NCI-H1048 (cell line): ENCODE measurements at places on chromosomes 3 and 15.

DNA sequence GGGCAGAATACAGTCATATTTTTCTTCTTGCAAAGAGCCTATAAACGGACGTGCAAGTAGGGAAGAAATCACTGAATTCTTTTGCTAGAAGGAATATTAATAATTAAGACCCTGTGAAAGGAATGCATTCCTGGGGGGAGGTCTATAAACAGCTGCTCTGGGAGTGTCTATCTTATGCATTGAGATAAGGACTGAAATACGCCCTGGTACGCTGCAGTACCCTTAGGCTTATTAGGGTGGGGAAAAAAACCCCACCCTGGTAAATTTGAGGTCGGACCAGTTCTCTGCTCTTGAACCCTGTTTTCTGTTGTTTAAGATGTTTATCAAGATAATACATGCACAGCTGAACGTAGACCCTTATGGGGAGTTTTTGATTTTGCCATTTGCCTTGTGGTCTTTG is 100.0 kb upstream of the KBTBD8 start:
- no peak for DNase-seq

DNA sequence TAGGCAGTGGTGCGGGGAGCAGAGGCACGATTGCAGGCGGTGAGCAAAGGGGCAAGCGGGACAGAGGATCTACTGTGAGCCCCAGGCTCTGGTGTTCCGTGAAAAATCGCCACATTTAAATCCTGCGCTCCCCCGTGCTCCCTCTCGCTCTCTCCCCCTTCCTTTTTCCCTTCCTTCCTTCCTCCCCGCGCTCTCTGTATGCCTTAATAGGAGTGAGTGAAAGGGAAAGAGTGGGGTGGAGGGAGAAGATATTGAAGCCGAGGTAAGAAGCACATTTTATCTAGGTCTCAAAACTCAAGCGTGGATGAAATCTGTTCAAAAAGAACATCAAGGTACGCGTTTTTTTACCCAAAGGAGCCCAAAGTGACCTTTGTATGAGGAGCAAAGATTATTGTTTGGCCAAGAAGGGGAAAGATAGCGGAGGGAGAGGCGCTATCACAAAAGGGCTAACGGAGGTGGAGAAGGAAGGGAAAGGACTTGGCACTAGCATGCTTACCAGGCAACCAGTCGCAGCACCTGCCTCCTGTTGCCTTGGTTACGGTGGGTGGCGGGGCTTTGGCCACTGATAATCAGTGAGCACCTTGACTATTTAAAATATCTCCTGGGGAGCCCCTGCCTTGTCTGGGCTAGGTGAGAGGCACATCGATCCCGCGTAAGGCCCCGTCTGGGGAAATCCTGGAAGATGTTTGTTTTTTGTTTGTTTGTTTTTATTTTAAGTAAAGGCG is 14.9 kb upstream of the AEN start:
- DNase-seq: no peak

GRCh38 chr3:27307566-27307965 is 61.6 kb downstream of the NEK10 start:
- no peak for DNase-seq

GRCh38 chr15:43185157-43186002 is at the start of gene CCNDBP1:
CCNDBP1 (plus strand) TSS chr15:43185403; CDS start chr15:43185499, 96 bp downstream.
- DNase-seq: peak; percentile 81

DNA sequence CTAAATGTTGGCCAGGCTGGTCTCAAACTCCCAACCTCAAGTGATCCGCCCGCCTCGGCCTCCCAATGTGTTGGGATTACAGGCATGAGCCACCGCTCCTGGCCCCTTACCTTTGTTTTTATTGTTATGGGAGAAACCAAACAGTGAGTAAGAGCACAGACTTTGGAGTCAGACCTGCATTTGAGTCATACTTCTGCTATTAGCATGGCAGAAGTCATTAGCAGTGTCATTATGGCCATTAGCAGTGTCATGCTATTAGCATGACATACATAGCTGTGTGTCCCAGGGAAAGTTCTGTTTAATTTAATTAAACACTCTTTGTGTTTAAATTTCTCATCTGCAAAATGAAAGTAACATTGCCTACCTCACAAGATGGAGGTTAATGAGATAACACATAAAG is 54.8 kb downstream of the SQOR start:
- DNase-seq: no peak

DNA sequence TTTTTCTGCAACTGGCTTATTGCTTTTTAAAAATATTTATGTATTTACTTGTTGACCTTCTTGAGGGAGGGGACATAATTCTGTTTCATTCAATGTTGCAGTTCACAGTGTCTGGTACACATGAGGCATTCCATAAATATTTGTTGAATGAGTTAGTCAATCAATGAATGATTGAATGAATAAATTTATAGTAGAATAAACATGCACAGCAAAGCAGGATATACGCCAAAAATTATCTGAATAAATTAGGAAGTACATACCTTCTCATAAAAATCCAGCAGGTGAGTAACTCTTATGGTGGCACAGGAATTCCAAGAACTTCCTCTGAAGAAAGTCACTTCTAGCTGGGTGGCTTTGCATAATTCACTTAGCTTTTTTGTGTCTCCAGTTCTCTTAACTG is 469.4 kb upstream of the ATP11B start:
- DNase-seq: no peak

DNA sequence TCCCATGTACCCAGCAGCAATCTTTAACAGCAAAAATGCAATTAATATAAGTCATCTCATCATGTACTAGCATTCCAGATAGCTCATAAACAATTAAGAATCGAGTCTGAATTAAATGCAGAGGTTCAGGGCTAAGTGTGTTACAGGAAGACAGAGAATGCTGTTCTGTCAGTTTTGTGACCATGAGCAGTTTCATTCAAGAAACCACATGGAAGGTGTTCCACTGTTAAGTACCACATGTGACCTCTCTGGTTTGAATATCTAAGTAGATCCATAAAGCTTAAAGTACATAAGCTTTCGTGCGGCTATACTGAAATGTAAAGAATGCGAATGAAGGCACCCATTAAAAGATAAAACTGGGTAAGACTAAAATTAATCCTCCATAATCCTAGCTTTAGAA is 272.3 kb downstream of the IL5RA start:
- no peak for DNase-seq

GRCh38 chr3:158455406-158455805 is 115.6 kb upstream of the MLF1 start:
- no peak for DNase-seq

DNA sequence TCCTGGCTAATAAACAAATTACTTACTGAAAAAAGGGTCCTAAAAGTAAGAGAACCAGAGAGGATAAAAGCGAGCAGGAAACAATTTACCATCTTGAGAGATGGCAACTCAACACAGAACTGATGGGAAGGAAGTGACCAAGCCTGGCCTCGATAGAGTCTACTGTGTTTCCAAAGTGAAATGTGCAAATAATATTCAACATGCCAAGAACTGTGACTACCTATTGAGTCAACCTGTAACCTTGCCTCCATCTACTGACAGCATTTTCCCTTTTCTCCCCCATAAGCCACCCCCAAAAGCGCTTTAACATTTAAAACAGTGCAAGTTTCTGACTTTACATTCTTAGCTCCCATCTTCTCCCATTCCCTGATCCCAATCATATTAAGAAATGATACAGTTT is 75.4 kb upstream of the PSMD6 start:
- no peak for DNase-seq

GRCh38 chr15:92044203-92044909 is 190.8 kb downstream of the SLCO3A1 start:
- DNase-seq: no peak

GRCh38 chr15:72820278-72820677 is 36.7 kb upstream of the ADPGK start:
- DNase-seq: no peak

GRCh38 chr3:118948146-118948545 is 86.5 kb downstream of the IGSF11 start:
- no peak for DNase-seq

- DNase-seq: peak; percentile 45
Observed at GRCh38 chr3:25046911-25047771, 380.9 kb upstream of the RARB start.

DNA sequence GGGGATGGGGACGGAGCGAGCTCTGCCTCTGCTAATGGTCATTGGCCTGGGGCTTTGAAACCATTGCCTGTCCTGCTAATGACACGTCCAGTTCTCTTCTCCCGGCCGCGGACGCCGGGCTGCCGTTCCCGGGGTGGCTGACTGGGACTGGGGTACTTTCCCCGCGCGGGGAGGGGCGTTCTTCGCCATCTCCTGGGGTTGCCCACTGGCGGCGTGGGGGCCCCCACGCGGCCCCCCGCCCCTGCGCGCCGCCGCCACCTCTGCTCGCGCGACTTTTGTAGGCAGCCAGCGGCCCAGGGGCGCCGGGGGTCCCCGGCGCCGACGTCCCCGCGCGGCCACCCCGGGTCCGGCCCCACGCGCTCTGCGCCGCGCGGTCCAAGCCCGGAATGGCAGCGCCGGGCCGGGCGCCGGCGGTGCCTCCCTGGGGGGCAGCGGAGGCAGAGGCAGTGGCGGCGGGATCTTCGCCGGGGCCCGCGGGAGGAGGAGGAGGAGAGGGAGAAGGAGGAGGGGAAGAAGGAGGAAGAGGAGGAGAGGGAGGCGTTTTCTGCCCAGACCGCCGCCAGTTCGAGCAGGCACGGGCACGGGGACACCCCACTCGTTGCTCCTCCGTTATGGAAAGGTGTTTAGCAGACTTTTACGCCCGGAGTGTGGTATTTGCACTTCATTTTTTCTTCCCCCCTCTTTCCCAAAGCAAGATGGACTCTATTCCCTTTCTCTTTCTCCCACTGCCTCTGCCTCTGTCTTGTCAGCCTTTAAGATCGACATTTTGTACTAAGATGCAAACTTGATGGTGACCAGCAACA is 2.3 kb downstream of the BBX start:
- DNase-seq: no peak

DNA sequence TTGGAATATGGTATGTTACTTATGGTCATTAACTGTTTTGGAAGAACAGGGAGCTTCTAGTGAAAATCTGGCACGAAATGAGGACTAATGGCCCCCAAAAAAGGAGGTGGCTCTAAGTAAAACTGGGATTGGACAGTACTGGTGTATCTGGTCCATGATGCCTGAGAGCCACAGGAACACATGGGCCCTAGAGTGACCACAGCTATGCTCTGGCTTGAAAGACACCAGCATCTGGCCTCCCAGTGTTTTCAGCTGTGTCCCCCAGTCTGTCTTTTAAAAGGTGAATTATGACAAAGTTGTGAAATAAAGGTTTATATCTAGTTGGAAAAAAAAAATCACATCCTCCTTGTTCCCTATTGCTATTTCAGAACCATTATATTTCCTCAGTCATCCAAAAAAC is 64.5 kb downstream of the GSK3B start:
- DNase-seq: no peak

DNA sequence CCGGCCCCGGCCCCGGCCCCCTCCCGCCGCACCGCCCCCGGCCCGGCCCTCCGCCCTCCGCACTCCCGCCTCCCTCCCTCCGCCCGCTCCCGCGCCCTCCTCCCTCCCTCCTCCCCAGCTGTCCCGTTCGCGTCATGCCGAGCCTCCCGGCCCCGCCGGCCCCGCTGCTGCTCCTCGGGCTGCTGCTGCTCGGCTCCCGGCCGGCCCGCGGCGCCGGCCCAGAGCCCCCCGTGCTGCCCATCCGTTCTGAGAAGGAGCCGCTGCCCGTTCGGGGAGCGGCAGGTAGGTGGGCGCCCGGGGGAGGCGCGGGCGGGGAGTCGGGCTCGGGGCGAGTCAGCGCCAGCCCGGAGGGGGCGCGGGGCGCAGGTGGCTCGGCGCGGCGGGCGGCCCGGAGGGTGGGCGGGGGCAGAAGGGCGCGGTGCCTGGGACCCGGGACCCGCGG is 352 bp downstream of the CHRD start:
- DNase-seq: no peak

DNA sequence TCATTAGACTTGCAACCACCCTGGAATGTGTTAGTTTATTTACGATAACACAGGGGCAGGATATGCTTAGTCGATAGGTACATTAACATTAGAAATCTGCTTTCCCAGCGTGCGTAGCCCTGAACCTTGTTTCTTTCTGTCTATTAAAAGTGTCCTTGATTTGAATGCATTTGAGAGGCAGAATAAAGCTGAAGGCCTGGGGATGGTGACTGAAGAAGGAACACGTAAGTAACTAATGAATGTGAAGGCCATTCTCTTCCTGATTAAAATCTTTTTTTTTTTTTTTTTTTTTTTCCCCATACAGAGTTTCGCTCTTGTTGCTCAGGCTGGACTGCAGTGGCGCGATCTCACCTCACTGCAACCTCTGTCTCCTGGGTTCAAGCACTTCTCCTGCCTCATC is 142.8 kb upstream of the CHRM5 start:
- DNase-seq: no peak

DNA sequence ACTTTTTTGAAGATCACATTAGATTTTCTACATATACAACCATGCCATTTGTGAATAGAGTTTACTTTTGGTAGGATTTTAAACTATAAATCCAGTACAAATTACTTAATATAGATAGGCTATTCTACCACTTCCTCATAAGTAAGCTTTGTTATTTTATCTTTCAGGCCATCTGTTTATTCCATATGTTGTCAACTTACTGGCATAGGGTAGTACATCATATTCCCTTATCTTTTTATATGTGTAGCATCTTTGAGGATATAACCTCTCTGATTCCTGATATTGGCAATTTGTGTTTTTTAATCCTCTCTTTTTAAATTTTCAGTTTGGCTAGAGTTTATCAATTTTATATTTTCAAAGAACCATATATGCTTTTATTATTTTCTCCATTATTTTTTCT is 515.4 kb downstream of the DIPK2A start:
- no peak for DNase-seq

GRCh38 chr3:60708191-60708975 is 542.9 kb downstream of the FHIT start:
- DNase-seq: peak; percentile 43

- DNase-seq: no peak
Observed at GRCh38 chr3:126923423-126923822, 59.5 kb upstream of the PLXNA1 start.

DNA sequence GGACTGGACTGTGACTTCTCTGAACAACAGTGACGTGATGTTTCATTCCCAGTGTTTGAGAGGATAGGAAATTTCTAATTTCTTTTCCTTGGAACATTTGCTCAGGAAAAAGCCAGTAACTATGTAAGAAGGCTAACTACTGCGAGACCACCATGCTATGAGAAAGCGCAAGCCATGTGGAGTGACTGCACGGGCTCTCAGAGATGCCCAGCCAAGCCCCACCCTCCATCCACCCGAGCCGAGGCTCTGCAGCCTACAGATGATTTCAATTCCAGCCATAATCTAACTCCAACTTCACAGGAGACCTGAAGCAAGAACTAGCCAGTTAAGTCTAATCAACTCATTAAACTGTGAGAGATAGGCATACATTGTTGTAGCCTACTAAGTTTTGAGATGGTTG is 124.3 kb downstream of the GREM1 start:
- no peak for DNase-seq
